ENCODE measurements at places on chromosomes 1 and 21. TPM values are rescaled to one million over a fixed set of nuclear protein-coding genes. Genes with fewer than 3 reads are reported as not detected.

SPRR2E gene
- total RNA-seq = not detected

SMPDL3B gene
- total RNA-seq = not detected

BRDT gene
- total RNA-seq = not detected

ZNF593OS gene
- total RNA-seq = 0.24 TPM

TMEM82 gene
- not detected for total RNA-seq

PARK7 gene
- total RNA-seq = 479 TPM

DNA sequence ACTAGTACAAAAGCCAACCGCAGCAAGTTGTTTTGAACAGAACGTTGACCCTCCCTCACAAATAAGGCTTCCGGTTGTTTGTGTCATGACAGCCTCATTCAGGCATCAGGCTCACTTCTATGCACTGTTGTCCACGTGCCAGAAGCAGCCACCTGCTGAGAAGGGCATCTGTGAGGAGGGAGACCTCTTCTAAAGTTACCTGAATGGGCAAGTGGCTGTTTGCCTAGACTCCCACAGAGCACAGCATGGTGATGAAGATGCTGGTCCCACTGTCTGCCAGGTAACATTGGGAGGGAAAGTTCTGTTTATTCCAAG, 176.1 kb downstream of the CLIC6 start:
- no peaks in the 10 kb centered on the region for H3K27me3 ChIP-seq
- peaks cover 41% of the 10 kb centered on the region for H3K4me1 ChIP-seq
- no peak overlapping the region for H3K4me3 ChIP-seq
- no peak for DNase-seq

- H3K27ac ChIP-seq = no peak overlapping the region
- H3K27me3 ChIP-seq = no peaks in the 10 kb centered on the region
- no peak for DNase-seq
- no peaks in the 10 kb centered on the region for H3K4me1 ChIP-seq
- no peak overlapping the region for H3K4me3 ChIP-seq
- no peaks in the 10 kb centered on the region for H3K36me3 ChIP-seq
Observed at GRCh38 chr1:31995263-31995662, 18.4 kb upstream of the KHDRBS1 start.

GRCh38 chr1:243264717-243265116, 8.9 kb downstream of the SDCCAG8 start:
- no peak overlapping the region for H3K4me3 ChIP-seq
- H3K27me3 ChIP-seq = no peaks in the 10 kb centered on the region
- no peak for DNase-seq
- H3K36me3 ChIP-seq = 0 out of 2 replicates have a peak, but pooled peaks cover 4% of the 10 kb centered on the region

GRCh38 chr1:94620345-94621031, 78.9 kb upstream of the F3 start:
- H3K27me3 ChIP-seq = no peaks in the 10 kb centered on the region
- DNase-seq = no peak
- H3K4me1 ChIP-seq = peaks cover 74% of the 10 kb centered on the region

- no peaks in the 10 kb centered on the region for H3K27me3 ChIP-seq
- H3K4me1 ChIP-seq = peaks cover 55% of the 10 kb centered on the region
- no peak overlapping the region for H3K4me3 ChIP-seq
- H3K27ac ChIP-seq = no peak overlapping the region
- DNase-seq = no peak
Observed at GRCh38 chr1:20379075-20379474, 88.4 kb downstream of the VWA5B1 start.

DNA sequence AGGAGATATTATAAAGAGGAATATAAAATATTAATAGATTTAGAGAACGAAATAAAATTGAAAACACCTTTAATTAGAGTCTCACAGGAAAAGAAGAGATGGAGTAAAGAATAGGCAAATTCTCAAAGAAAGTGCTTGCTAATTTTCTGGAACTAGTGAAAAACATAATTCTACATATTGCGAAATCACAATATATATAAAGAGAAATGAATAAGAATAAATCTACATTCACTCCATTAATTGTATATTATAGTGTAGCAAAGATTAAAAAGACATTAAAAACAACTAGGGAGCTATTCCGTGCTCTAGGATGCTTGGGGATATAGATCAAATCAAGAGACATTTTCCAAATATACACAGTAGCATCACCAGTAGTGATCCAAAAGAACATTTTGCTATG, 685.2 kb upstream of the NCAM2 start:
- H3K27ac ChIP-seq = no peak overlapping the region
- H3K36me3 ChIP-seq = no peaks in the 10 kb centered on the region
- DNase-seq = no peak
- H3K27me3 ChIP-seq = no peaks in the 10 kb centered on the region

DNA sequence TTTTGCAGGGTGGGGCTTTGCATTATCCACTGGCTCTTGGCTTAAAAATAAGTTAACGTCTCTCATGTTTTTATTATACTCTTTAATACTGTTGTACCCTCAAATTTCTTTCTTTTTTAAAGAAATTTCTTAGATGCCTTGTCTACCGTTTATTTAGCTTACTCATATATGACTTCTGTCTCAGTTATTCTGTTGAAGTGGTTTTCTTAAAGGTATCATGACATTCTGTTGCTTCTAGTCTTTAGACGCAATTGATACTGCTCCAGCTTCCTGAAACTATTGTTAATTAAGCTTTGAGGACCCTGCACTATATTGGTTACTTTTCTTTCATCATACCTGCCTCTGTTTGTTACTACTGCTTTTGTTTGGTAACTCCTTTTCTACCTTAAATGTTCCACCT, 11.7 kb downstream of the PKN2 start:
- H3K36me3 ChIP-seq = peaks cover 22% of the 10 kb centered on the region
- peak; percentile 53 for DNase-seq
- H3K27ac ChIP-seq = peak overlapping the region; percentile 75
- H3K4me1 ChIP-seq = peaks cover 48% of the 10 kb centered on the region
- H3K4me3 ChIP-seq = no peak overlapping the region
- no peaks in the 10 kb centered on the region for H3K27me3 ChIP-seq

DNA sequence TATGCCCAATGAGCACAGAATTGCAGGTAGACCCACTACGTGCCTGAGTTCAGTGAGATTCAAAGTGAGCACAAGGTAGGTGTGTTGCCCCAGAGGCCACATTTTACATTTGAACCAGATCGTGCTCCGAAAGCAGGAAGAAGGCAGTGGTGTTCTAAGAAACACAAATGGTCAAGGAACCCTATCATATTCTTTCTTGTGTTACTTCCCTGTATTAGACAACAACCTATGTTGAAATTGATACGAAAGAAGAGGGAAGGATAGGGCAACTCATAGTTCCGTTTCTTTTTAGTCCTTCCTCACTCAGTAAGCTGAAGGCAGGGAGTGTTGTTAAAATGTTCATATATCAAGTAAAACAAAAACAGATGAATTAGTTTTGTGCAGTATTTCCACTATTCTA, 33.9 kb downstream of the OLFML2B start:
- no peak overlapping the region for H3K27ac ChIP-seq
- no peak for DNase-seq
- peaks cover 8% of the 10 kb centered on the region for H3K4me1 ChIP-seq
- no peaks in the 10 kb centered on the region for H3K36me3 ChIP-seq
- no peaks in the 10 kb centered on the region for H3K27me3 ChIP-seq

DNA sequence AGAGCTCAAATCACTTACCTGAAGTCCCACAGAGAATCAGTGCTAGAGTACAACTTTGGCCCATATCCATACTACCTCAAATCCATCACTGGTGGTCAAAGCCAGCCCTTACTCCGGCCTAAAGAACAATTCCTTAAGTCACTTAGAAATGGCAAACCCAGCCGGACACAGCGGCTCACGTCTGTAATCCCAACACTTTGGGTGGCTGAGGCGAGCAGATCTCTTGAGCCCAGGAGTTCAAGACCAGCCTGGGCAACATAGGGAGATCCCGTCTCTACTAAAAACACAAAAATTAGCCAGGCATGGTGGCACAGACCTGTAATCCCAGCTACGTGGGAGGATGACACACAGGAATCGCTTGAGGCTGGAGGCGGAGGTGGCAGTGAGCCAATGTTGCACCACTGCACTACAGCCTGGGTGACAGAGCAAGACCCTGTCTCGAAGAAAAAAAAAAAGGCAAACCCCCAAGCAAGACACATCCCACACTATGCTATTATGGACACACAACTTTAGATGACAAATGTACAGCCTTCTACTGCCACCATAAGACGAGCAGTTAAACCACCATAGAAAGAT, 24.0 kb downstream of the NPHP4 start:
- H3K36me3 ChIP-seq = 0 out of 2 replicates have a peak, but pooled peaks cover 4% of the 10 kb centered on the region
- no peaks in the 10 kb centered on the region for H3K4me1 ChIP-seq
- DNase-seq = no peak

- H3K27ac ChIP-seq = no peak overlapping the region
- H3K27me3 ChIP-seq = no peaks in the 10 kb centered on the region
- no peaks in the 10 kb centered on the region for H3K4me1 ChIP-seq
- no peaks in the 10 kb centered on the region for H3K36me3 ChIP-seq
- no peak for DNase-seq
- no peak overlapping the region for H3K4me3 ChIP-seq
Observed at GRCh38 chr1:4838231-4838630, 183.8 kb downstream of the AJAP1 start.

DNA sequence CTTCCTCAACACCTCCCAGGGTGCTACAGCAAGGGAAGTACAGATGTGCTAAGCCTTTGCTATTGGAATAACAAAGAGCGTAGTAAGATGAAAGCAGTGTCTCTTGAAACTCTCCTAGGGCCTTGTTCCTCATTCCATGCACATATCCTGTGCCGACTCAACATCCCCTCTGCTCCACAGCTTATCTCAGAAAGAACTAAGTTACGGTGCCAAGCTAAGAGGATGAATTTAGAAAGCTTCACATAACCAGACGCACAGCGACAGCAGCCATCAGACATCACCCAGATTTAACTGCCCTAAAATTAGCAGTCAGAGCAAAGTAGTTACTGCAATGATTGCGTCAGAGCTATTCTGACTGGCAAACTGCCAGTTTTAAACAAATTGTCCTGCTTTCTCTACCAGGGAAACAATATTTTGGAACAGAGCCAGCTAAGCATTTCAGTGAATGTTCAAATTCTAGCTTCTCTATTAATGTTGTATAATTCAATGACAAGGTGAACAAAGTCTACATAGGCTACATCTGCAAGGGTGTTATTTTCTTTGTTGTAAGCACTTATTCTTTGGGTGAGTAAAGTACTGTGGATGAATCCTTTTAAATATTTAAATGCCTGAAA, 9.5 kb downstream of the SIPA1L2 start:
- H3K4me1 ChIP-seq = peaks cover 10% of the 10 kb centered on the region
- DNase-seq = no peak
- H3K27ac ChIP-seq = no peak overlapping the region
- H3K36me3 ChIP-seq = no peaks in the 10 kb centered on the region

DNA sequence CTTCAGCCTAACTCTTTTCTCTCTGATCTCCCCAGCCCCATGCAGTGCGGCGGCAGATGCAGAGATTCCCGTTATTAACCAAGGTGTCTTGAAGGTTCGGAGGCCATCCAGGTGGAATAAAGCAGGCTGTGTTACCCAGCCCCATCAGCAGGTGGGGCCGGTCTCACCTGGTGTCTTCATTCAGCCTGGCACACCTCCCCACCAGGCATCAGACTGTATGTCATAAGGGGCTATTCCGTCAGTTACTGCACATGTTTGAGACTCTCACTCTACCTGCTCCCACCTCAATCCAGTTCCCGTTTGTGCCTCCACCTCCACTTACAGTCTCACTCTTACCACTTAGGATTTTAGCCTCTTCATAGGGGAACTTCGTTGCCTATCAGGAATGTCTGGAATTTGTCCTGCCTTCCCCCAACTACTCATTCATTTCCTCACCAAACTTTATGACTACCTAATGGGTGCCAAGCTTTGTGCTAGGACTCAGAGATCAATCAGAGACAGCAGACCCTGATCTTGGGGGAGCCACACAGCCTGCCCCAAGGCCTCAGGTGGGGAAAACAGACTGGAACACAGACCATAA, 170.2 kb downstream of the PLPP3 start:
- H3K27ac ChIP-seq = no peak overlapping the region
- H3K4me1 ChIP-seq = peaks cover 37% of the 10 kb centered on the region
- H3K27me3 ChIP-seq = no peaks in the 10 kb centered on the region
- DNase-seq = no peak

GRCh38 chr1:56774067-56774609, 45.1 kb downstream of the FYB2 start:
- no peak overlapping the region for H3K4me3 ChIP-seq
- H3K27ac ChIP-seq = no peak overlapping the region
- H3K4me1 ChIP-seq = no peaks in the 10 kb centered on the region
- H3K36me3 ChIP-seq = no peaks in the 10 kb centered on the region
- no peaks in the 10 kb centered on the region for H3K27me3 ChIP-seq

DNA sequence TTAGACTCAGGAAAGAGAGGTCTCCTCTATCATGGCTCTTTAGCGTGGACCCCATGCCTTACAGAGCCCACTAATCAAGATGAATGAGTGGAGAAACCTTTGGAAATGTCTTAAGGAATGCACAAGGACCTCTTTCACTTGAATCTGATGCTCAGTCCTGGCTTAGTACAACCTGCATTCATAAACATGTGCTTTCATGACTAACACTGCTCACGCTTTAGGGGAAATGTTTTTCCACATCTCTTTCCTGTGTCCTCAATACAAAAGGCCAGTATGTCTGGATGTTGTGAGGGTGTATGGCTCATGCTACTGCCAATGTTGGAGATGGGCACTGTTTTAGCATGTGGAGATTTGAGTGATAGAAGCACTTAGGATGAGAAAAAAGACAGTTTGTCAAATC, 14.2 kb upstream of the GNG12 start:
- no peak overlapping the region for H3K4me3 ChIP-seq
- H3K27me3 ChIP-seq = no peaks in the 10 kb centered on the region
- no peak overlapping the region for H3K27ac ChIP-seq
- peaks cover 20% of the 10 kb centered on the region for H3K4me1 ChIP-seq
- DNase-seq = no peak

- H3K27ac ChIP-seq = no peak overlapping the region
- H3K27me3 ChIP-seq = no peaks in the 10 kb centered on the region
- H3K4me1 ChIP-seq = peaks cover 28% of the 10 kb centered on the region
Observed at GRCh38 chr1:39609618-39610331, 29.7 kb downstream of the HEYL start.

- peak; percentile 68 for DNase-seq
- H3K27me3 ChIP-seq = no peaks in the 10 kb centered on the region
- no peak overlapping the region for H3K27ac ChIP-seq
- H3K36me3 ChIP-seq = no peaks in the 10 kb centered on the region
- no peak overlapping the region for H3K4me3 ChIP-seq
Observed at GRCh38 chr1:201025571-201026002, 2.1 kb upstream of the KIF21B start.

DNA sequence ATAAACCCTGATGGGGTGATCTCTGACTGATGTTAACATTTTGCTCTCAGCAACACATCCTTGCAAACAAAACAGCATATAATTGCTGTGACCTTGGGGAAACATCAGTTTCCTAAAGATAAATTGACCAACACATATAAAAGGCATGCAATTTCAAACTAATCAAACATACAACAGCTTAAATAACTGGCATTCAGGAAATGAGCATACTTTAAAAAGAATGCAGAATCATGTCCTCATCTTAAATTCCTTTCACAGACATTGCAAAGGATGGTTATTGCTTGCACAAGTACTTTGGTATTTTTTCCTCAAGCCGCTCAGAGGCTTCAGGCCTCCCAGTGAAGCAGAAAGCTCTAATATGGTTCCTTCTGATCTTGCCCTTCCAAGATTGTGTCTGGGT, 53.4 kb upstream of the RGS18 start:
- no peaks in the 10 kb centered on the region for H3K4me1 ChIP-seq
- H3K27me3 ChIP-seq = no peaks in the 10 kb centered on the region
- no peaks in the 10 kb centered on the region for H3K36me3 ChIP-seq
- no peak overlapping the region for H3K4me3 ChIP-seq
- no peak overlapping the region for H3K27ac ChIP-seq

GRCh38 chr1:2384130-2384860, 7.1 kb downstream of the MORN1 start:
- no peak for DNase-seq
- H3K27me3 ChIP-seq = no peaks in the 10 kb centered on the region
- H3K27ac ChIP-seq = no peak overlapping the region
- peaks cover 10% of the 10 kb centered on the region for H3K36me3 ChIP-seq
- H3K4me1 ChIP-seq = peaks cover 15% of the 10 kb centered on the region
- H3K4me3 ChIP-seq = no peak overlapping the region
